Activated naive CD4-positive, alpha-beta T cell treated with anti-CD3 and anti-CD28 coated beads, Interleukin-2, amount 50 U/mL, for 16 hours (primary cell): ENCODE measurements at places on chromosomes 5 and 9.

GRCh38 chr5:80985600-80986228 is 25.6 kb downstream of the RASGRF2 start:
- no peak for DNase-seq

DNA sequence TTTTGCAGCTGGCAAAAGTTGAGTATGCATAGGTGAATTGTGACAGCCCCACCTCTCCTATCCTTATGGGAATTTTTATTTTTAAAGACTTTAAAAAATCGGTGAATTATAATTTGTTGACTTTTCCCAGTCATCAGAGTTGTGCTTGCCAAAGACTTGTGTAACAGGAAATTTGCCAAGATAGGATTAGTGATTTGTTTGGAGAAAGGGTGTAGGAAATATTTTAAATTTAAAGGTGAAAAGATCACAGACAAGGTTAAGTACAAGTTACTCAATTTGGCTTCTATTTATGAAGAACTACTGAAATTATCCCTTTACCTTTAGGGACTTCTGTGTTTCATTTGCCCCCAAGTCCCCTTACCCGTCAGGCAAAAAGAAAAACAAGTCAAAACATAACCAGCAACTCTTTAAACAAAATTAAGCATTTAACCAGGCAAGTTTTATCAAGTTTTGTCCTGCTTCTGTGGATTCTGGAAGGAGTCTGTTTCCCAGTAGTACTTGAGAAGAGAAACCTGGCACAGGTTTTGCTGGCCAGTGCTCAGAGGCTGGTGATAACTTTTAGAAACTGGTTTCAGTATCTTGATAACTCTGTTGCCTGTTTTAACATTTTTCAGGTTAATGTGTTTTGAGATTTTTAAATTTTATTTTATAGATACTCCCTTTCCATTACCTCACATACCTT is 285.4 kb downstream of the MAST4 start:
- DNase-seq: no peak

DNA sequence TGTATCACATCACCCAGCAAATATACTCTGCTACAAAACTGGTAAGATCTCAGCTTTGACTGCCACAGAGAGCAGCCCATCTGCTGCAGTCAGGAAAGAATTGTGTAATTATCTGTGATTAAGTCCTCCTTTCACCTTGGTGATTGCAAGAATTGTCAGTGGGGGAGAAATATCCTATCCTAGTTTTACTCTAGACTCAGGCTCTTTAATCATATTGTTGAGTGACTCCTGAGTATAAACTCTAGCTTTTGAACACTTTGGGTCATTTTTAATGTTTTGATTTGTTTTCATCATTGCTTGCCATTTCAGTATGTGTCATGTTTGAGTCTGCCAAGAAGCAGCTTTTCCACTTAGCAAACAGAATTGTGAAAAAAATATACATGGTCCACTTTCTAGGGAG is 32.1 kb downstream of the VCAN start:
- no peak for DNase-seq

GRCh38 chr5:37975531-37975930 is 135.7 kb upstream of the GDNF start:
- DNase-seq: no peak

DNA sequence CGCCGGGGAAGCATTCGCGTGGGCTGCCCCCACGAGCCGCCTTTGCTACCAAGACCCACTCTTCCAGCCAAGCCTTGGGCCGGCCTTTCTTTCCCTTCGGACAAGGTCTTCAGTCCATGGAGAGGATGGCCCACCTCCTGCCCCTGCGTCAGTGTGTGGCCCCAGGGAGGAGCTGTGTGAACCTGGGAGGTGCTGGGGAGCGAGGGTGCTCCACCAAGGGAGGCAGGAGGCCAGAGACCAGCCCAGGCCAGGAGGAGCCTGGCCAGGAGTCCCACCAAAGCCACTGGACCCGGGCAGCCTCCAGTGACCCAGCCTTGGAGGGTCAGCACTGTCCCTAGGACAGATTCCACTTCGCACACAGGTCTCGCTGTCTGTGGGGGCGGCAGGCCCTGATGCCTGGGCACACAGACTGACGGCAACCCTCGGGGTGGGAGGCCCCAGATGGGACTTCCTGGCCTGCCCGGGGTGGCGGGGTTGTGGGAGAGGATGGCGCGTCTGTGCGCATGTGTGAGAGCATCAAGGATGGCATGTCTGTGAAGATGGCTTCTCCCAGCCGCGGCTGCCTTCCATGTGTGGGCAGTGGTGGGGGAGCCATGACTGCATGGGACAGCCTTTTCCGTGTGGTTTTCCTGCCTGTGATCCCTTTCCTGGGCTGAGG is 113.3 kb upstream of the LPCAT1 start:
- no peak for DNase-seq

GRCh38 chr9:36949466-36949865 is 84.6 kb downstream of the PAX5 start:
- DNase-seq: no peak

DNA sequence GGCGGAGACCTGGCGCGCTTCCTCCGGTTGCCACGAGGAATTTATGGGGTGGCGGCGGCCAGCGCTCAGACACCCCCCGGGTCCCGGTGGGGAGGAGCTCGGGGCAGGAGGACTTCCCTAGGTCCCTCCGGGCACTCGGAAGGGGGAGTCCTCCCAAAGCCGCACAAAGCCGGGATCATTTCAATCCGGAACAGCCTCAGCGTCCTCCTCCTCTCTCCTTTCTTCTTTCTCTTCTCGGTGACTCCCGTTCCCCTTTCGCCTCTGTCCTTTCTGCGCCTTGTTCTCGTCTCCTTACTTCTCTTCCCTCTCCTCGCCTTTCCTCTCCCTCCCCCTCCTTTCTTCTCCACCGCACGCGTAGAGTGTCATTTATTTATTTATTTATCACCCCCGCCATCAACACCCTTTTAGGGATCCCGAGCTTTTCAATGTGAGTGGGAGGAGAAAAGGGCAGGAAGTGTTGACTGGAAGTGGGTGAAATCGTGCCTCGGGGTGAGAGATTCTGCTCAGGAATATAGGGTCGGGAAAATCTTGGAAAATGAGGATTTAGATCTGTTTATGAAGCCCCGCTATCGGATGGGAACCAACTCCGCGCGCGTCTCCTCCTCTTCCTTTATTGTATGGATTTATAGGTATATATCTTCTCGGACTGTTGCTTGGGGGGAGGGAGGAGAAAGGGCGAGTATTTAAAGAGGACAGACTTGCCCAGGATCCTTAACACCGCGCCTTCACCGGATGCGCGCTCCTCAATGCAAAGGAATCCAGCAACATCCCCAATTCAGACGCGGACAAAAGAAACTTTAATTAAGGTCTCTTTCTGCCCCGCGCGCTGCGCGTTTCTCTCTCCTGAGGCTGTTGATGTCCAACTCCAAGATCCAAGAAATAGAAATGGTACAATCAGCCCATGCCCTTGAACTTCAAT is 2.0 kb upstream of the ZNF462 start:
- DNase-seq: no peak

GRCh38 chr9:13860946-13861640 is 452.8 kb downstream of the NFIB start:
- DNase-seq: no peak

- no peak for DNase-seq
Observed at GRCh38 chr9:92170848-92171247, 55.6 kb upstream of the SPTLC1 start.
